LNCaP clone FGC (cell line): ENCODE measurements at places on chromosomes 3 and 15.

GRCh38 chr3:144429719-144430121 lies 458.1 kb downstream of the DIPK2A start:
- DNase-seq = no peak

DNA sequence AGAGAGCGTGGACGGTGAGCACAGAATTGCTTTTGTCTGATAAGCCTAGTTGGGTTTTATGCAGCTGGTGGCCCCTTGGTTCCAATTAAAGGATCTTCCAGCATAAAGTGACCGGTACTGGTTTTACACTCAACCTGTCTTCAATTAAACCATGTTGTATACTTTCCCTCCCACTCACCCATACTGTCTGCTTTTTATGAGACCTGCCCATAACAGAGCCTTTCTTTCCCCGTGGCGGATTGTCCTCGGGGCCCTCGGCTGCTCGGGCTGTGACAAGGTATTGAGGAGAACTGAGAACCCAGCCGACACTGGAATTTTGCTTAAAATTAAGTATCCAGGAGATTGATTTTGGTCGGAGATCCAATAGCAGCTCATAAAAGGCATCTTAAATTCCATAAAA lies 98.4 kb downstream of the TMEM266 start:
- peak; percentile 36 for DNase-seq

DNA sequence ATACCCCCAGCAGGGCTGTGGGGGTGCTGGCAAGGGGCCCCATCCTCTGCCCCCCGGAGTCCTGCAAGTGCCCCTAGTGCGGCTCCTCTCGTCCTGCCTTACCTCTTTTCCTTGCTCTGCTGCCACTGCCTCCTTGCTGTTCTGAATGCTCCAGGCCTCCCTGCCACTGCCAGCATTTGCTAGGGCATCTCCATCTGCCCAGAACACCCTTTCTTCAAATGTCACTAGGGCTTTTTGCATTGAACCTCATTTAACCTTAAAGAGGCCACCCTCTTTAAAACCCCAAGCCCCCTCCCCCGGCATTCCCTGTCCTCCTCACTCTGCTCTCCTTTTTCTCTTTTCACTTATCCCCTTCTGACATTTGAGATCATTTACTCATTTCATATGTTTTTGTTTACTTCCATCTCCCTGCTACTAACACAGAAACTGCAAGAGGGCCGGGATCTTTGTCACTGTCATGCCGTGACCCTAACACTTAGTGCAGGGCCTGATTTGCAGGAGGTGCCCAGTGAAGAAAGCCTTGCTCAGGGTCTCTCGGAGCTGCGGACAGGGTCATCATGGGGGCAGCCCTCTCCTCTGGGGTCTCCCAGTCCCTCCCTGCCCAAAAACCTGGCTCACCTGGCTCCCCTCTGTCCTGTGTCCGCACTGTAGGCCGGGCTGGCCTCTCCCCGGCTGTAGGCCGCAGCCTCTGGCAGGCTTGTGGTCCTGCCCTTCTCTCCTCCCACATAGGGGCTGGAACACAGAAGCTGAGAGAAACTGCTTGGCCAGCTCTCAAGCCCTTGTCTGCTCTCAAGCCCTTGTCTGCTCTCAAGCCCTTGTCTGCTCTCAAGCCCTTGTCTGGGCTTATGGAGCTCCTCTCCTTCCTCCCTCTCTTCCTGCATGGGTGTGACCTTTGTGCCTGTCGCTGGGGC lies at the start of gene ACOX2:
ACOX2 (minus strand) TSS at position 690 of the 911 bp plus-strand sequence. CDS start 2,084 bp downstream, outside the sequence.
- DNase-seq = no peak

DNA sequence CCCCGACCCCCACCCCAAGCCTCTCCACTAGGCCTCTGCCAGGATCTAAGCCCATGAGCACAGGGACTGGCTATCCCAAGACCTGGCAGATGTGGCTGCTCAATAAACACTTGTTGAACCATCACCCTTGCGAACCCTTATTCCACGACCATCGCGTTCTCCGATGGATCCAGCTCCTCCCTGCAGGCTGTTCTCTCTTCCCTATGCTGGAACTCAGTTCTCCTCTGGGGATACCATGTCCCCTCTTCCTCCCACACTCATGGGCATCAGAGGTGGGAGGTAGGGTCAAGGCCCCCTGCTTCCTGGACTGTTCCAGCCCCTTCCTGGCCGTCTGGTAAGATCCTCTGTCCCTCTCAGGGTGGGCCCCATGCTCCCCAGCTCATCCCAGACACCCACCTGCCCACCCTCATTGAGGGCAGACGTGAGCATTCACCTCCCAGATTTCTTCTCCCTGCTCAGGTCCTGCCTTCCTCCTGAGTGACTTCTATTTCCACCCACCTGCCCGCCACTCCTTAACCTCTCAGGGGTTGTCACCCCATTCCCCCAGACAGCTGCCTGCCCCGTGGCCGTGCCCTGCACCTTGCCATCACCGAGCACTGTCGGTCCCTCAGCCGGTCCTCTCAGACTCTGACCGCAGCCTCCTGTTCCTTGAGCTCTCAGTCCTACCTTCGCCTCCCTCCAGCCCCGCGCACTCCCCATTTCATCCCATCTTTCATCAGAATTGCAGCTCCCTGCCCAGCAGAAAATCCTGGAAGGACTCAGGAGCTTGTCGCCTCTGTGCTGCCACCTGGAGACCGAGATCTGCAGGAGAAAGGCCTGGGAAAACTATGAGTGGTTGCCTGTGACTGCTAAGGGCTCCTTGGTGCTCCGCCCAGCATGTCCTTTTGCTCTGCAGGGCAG lies 42.0 kb downstream of the PML start:
- peak; percentile 22 for DNase-seq

- DNase-seq = no peak
Observed at GRCh38 chr15:53978253-53978906, at the start of gene UNC13C. TSS of gene UNC13C (plus strand) at chr15:53978441. CDS start at chr15:54012904, 34,463 bp downstream.

- DNase-seq = no peak
Observed at GRCh38 chr15:101500865-101501551, 11.5 kb upstream of the PCSK6 start.

DNA sequence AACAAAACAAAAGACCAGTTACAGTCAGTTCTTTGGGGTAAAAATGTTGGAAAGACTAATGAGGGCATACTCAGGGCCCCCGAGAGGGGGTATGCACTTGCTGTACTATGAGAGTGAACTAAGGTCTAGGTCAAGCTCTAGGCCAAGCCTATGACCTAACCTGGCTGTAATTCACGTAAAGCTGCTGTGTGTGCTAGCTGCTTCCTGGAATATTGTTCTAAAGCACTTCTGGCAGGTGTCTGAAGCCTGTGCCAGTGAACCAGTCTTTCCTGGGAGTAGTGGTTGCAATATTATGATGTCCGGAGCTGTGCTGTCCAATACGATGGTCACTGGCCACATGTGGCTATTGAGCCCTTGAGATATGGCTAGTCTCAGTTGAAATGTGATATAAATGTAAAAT lies 13.1 kb upstream of the CX3CR1 start:
- no peak for DNase-seq

GRCh38 chr3:180959691-180960090 lies 29.8 kb downstream of the DNAJC19 start:
- no peak for DNase-seq

GRCh38 chr3:13472286-13472685 lies 7.8 kb upstream of the HDAC11 start:
- no peak for DNase-seq

- no peak for DNase-seq
Observed at GRCh38 chr15:82183121-82184031, 79.2 kb downstream of the EFL1 start.

- no peak for DNase-seq
Observed at GRCh38 chr3:156323466-156323865, 203.1 kb downstream of the KCNAB1 start.

DNA sequence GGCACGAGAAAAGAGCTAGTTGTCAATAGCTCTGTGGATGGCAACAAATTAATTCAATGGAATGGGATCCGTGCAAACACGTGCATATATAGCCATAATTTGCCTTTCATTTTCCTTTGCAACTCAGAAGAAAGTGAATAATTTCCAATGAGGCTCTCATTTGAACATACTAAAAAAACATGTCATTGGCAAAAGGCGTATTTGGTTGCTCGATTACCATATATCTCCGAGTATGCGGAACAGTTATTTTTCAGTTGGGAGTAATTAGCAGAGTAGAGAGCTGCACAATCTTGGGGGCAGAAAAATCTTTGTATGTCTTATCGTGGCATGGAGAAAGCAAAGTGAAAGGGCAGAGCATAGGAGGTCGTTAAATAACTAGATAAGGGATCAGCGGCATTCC lies 257.4 kb downstream of the SV2B start:
- no peak for DNase-seq

GRCh38 chr3:51963951-51964451 lies 3.3 kb downstream of the PCBP4 start:
- DNase-seq = no peak

DNA sequence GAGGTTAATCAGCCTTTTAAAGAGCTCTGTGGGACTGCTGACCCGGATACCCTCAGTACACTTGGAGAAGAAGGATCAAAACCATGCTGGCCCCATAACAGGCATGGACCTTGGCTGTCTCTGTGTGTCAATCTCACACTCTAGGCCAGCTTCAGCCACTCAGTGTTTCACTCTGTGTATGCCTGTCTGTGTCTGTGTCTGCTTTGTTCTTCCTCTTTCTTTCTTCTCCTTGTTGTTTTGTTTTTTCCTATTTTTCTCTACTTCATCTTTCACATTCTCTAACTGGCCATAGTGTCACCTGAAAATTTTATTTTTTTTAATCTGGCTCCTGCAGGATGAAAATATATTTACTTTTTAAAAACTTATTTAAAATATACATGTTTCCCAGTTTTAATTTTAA lies 51.1 kb downstream of the SERP1 start:
- DNase-seq = no peak

DNA sequence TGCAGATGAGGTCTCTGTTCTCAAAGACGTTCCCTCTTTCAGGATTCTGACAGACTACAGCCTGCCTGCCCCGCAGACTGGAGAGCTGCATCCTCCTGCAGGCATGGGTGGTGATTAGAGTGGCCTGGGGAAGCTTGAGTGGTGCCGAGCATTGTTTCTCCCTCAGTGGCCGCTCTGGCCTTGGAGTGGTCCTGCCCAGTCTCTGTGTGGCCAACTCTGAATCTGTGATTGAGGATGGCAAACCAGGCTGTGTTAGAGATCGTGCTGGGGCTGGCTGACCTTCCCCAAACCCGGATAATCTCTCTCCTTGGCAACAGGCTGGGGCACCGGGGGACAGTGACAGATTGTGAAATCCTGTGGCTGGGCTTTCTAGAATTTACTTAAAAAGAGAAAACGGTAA lies 11.0 kb upstream of the ADCY5 start:
- DNase-seq = no peak

- DNase-seq = no peak
Observed at GRCh38 chr3:152671446-152672319, 163.2 kb upstream of the P2RY1 start.

DNA sequence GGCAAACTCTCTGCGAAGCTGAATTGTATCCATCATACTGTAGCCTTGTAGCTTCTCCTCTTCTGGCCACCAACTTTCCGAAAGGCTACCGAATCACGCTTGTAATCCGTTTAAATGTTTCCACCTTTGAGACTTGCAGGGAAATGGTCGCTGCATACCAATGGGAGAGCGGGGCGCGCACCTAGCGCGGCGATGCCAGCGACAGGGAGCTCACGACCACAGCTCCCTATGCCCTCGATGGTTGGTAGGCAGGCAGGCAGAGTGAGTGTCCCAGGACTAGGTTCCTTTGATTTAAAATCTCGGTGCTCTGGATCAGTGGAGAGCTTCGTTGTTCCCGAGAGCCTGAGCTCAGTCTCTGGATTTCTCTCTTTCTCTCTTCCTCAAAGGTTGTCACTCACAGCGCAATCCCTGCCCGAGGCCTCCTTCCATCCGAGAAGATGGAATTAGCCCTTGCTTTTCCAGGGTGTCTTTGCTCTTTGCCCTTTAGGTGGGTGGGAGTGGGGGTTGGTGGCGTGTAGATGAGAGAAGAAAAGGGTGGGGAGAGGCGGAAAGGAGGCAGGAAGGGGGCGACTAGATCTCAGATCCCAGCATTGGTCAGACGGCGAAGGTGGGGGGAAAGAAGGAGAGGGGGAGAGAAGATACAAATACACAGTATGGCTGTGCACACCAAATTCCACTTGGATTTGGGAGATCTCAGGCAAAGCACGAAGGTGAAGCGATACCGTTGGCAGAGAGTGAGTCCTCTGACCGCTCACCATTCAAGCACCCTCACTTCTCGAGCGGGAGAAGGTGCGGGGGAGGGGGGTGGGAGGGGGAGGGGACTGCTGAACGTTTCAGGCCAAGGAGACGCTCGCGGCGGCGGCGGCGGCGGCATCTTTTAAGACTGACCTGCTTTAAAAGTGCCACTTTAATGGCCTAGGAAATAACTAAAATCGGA lies at the start of gene SLITRK3:
SLITRK3 (minus strand) TSS at position 745 of the 937 bp plus-strand sequence. CDS start 5,554 bp downstream, outside the sequence.
- DNase-seq = no peak

GRCh38 chr3:193744822-193745684 lies 152.0 kb downstream of the OPA1 start:
- no peak for DNase-seq

DNA sequence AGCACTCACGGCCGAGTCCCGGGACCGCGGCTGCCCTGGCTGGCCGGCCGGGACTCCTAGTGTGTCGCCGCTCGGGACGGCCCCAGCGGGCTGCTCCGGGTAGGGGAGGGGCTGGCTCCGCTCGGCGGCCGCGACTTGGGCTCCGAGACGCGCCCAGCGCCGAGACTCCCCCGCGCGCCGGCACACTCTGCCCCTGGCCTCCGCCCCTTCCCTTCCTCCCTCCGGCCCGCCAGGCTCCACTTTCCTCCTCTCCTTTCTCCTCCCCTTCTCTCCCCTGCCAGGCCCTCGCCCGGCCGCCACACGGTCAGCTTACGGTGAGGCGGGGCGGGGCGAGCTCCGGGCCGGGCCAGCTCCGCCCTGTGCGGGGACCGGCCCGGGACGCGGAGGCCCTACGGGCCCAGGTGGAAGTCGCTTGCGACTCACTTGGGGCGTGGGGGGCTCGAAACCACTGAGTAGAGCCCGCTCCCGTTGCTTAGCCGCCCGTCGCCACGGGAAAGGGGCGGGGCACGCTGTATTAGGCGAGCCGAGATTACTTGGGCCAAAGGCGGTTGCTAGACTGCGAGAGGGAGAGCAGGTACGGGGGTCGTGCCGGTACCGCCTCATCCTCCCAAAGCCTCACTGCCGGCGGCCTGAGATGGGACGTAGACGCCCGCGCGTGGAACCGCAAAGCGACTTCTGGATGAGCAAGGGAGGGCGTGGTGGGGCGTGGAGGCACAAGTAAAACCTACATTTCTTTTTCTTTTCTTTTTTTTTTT lies at the start of gene ITGB5:
ITGB5 (minus strand) TSS at position 189 of the 755 bp plus-strand sequence. CDS start 365 bp downstream, outside the sequence.
- peak; percentile 32 for DNase-seq

DNA sequence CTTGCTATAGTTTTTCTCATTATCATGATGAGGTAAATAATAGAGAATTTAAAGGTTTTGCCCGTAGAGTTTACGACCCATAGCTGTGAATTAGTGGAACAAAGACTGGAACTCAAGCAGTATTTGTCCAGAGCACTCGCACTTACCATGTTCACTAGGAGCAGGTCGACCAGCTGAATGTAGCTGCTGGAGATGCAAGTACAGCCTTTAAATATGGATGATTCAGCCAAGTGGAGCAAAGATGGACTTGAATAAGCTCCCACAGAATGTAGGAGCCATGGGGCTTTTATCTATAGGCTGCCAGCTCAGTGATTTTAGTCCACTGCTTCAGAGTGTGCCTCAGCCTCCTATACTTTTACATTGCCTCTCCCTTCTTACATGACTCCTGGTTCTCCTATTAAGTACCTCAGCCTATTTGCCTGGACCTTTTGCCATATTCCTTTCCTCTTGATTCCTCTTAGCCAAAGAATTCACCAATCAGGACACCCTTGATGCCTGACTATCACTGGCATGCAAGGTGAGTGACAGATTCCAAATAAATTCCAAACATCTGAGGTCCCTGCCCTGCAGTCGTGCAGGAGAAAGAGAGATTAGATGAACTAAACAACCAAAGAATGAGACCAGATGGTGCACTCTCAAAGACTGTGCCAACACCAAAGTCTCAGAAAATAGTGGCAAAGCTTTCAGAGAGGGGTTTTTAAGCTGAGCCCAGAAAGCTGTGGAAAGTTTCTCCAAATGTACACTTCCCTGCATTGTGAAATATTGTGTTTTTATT lies 3.9 kb downstream of the MKRN3 start:
- no peak for DNase-seq
